ENCODE measurements at places on chromosomes 13 and 19.

DNA sequence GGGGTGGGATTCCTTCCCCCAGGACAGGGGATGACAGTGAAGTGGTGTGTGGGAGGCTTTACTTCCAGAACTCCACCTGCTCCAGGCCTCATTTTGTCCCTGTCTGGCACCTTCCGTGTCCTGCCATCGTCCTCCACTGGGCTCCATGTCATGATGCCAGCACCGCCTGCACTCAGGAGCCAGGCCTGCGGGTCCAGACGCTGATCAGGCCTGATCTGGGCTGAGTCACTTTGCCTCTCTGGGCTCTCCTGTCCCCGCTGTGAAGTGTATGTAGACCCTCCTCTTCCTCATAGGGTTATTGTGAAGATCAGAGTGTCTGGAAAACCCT is 9.6 kb downstream of the FUZ start:
- DNase-seq, result no peak

GRCh38 chr13:41639237-41639904 is 182.0 kb downstream of the RGCC start:
- no peak for DNase-seq

- no peak for DNase-seq
Observed at GRCh38 chr13:45954836-45955800, 97.4 kb downstream of the ZC3H13 start.

GRCh38 chr19:1858412-1859081 is 4.8 kb downstream of the KLF16 start:
- DNase-seq, result no peak

GRCh38 chr19:40223135-40223822 is 3.2 kb downstream of the CCNP start:
- DNase-seq, result no peak

DNA sequence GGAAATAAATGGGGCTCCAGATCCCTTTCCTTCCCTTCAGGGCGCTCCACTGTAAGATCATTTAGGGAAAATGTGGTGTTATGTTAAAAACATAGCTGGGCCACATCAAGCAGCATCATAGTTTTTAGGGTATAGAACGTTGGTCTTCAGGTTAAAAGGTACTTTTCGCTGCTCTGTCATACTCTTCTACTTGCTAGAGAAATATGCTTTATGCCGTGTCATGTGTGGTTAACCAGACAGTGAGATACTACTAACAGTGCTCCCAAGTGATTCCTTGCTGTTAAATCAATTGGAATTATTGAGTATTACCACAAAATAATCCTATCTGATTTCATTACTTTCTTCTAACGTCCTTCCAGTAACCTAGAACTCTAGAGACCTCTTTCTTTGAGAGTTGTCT is 1.1 kb upstream of the NDFIP2 start:
- DNase-seq, result no peak

GRCh38 chr13:102440259-102440936 is 38.5 kb upstream of the FGF14 start:
- DNase-seq, result no peak

- DNase-seq, result no peak
Observed at GRCh38 chr19:39568604-39569003, 28.6 kb upstream of the EID2 start.

- no peak for DNase-seq
Observed at GRCh38 chr19:8618751-8619150, 8.2 kb upstream of the ADAMTS10 start.

GRCh38 chr13:30569901-30570576 is 47.7 kb upstream of the USPL1 start:
- DNase-seq, result no peak

GRCh38 chr13:50448535-50448998 is 394.9 kb downstream of the DLEU7 start:
- no peak for DNase-seq

- no peak for DNase-seq
Observed at GRCh38 chr19:36950335-36951119, 34.4 kb downstream of the ZNF568 start.

GRCh38 chr19:7394731-7395359 is 46.1 kb downstream of the ARHGEF18 start:
- peak; percentile 80 for DNase-seq

DNA sequence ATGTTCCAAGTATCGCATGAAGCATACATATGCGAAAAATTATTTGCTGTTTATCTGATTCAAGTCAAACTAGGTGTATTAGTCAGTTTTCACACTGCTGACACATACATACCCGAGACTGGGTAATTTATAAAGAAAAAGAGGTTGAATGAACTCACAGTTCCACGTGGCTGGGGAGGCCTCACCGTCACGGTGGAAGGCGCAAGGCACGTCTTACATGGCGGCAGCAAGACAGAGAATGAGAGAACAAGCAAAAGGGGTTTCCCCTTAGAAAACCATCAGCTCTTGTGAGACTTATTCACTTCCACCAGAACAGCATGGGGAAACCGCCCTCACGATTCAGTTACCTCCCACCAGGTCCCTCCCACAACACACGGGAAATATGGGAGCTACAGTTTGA is 13.0 kb upstream of the PROZ start:
- no peak for DNase-seq

- DNase-seq, result no peak
Observed at GRCh38 chr19:49447485-49448431, 3.9 kb downstream of the PIH1D1 start.

- DNase-seq, result no peak
Observed at GRCh38 chr19:29760752-29761502, 45.9 kb upstream of the C19orf12 start.

GRCh38 chr19:6099599-6099998 is 10.7 kb downstream of the RFX2 start:
- DNase-seq, result no peak

DNA sequence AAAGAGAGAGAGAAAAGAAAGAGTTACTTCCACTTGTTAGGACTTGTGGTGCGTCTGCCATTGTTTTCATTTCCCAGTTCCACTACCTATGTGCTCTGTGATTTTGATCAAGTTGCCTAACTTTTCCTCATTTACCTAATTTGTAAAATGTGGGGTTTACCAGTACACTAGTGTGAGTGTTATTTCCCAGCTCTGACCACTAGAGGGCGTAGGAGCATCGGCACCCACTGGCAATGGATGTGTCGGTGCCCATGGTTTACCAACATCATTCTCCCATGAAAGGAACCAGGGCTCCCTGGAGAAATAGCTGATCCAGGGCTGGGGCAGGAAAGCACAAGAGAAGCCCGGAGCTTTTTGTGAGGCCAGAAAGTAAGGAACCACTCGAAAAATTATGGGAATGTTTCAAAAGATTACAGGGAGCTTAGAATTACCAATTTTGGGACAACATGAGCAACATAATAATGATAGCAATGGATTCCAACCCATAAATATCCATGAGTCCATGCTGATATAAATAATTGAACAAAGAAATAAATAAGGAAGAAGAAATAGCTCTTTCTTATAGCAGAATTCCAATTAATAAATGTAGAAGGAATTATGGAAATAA is 15.1 kb upstream of the CEACAM4 start:
- DNase-seq, result peak; percentile 64

DNA sequence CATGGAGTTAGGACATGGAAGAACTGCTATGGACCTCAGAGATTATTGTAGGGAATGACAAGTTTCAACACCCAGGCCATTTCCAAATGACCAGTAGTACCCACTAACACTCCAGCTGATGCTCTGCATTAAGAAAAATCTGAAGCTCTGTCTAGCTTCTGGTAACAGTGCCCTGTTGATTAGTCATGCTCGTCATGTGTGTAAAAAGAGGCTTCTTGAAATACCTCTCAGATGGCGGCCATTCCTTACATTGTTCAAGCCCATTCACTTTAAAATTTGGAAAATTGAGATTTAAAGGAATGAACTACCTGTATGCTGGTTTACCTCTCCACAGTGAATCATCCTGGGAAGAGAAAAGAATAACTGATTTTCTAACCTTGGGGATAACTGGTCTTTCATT is 527.9 kb upstream of the ARGLU1 start:
- no peak for DNase-seq

DNA sequence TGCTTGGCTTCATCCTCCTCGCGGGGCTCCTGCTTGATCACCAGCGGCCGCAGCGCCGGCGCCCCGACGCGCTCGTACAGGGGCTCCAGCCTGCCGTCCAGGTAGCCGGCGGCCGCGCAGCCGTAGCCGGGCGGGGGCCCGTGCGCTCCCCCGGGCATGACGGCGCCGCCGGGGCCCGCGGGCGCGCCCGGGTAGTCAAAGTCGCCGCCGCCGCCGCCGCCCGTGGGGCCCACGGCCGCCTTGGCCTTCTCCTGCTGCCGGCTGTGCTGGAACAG is 497 bp downstream of the CEBPA start:
- no peak for DNase-seq
